ENCODE measurements at places on chromosomes 3 and 15. TPM values are rescaled to one million over a fixed set of nuclear protein-coding genes. Genes with fewer than 3 reads are reported as not detected.

TP63 gene
- not detected for total RNA-seq

SUSD5 gene
- 0.58 TPM for total RNA-seq

HYAL1 gene
- 2.8 TPM for total RNA-seq

FAM240A gene
- not detected for total RNA-seq

TTC23 gene
- 21.1 TPM for total RNA-seq

GOLGA8M gene
- not detected for total RNA-seq

ARRDC4 gene
- 13.3 TPM for total RNA-seq

PODXL2 gene
- 0.29 TPM for total RNA-seq

CHST13 gene
- total RNA-seq = not detected

GOLGA8J gene
- not detected for total RNA-seq

CCR5 gene
- total RNA-seq = not detected

MCF2L2 gene
- total RNA-seq = 0.29 TPM

ITIH1 gene
- not detected for total RNA-seq

NLGN1 gene
- total RNA-seq = 2.0 TPM

GOLGA8S gene
- not detected for total RNA-seq

CTXN2 gene
- total RNA-seq = not detected

CPEB1 gene
- total RNA-seq = 8.1 TPM

CPN2 gene
- total RNA-seq = not detected

All from myometrial cell (primary cell).